ENCODE measurements at places on chromosomes 1 and 21.

DNA sequence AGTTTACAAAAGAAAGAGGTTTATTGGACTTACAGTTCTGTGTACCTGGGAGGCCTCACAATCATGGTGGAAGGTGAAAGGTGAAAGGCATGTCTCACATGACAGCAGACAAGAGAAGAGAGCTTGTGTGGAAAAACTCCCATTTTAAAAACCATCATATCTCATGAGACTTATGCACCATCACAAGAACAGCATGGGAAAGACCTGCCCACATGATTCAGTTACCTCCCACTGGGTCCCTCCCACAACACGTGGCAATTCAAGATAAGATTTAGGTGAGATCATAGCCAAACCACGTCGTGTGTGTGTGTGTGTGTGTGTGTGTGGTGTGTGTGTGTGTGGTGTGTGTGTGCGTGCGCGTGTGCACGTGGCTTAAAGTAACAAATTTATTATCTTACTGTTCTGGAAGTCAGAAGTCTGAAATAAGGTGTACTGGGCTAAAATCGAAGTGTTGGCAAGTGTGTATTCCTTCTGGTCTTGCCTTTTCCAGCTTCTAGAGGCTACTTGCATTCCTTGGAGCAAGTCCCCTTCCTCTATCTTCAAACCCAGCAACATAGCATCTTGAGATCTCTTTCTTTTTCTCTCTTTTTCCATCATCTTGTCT is 48.1 kb upstream of the MPC2 start:
- DNase-seq: no peak

DNA sequence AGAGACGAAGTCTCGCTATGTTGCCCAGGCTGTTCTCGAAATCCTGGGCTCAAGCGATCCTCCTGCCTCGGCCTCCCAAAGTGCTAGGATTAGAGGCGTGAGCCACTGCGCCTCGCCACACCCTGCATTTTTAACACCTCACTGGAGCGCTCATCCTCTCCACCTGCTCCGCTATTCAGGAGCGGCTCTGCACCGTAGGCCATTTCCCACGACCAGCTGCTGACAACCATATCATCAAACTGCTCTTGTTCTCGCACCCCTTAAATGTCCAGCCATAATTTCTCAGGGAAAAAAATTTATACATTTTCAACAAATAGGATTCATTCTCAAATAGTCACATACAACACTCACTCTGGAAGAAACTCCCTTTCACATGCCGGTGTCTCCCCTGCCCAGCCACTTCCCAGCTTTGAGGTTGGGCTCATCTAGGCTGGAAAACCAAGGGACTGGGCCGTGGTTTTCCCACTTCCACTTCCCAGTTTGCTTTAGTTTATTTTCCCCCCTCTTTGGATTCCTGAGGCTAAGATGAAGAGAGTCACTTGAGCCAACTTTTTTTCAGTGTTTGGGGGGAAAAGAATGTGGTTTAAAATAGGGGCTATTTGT is 639 bp upstream of the IPO9 start:
- DNase-seq: no peak

DNA sequence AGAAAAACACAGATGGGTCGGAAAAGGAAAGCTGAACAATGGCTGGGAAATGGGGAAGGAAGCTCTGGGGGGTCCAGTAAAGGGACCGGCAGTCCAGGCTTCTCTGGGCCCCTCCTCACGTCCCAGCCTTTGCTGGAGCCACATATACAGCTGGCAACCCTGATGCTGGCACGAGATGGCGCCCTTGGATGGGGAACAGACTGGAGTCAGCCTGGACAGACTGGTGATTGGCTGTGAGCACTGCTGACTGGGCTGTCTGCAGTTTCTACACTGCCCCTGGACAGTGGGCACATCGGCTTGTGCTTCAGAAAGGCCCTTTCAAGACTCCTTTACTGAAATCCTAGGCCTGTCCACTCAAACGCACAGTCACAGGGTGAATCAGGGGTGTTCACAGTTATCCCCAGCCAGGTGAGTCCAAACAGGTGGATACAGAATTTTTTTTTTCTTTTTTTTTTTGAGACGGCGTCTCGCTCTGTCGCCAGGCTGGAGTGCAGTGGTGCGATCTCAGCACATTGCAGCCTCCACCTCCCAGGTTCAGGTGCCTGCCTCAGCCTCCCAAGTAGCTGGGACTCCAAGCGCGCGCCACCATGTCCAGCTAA is 31.1 kb upstream of the ZBTB40 start:
- peak; percentile 73 for DNase-seq

- no peak for DNase-seq
Measured at GRCh38 chr1:180762796-180763195, 131.0 kb downstream of the XPR1 start.

GRCh38 chr1:76137746-76138145 is 63.2 kb downstream of the ST6GALNAC3 start:
- DNase-seq: no peak

GRCh38 chr1:206455666-206456344 is 14.5 kb upstream of the IKBKE start:
- no peak for DNase-seq

All from activated CD8-positive, alpha-beta T cell treated with anti-CD3 and anti-CD28 coated beads, Interleukin-2, amount 10 ng/mL, durations not matched to agents 7 days and 5 days (primary cell).